RKO (cell line): ENCODE measurements at places on chromosomes 13 and 19.

DNA sequence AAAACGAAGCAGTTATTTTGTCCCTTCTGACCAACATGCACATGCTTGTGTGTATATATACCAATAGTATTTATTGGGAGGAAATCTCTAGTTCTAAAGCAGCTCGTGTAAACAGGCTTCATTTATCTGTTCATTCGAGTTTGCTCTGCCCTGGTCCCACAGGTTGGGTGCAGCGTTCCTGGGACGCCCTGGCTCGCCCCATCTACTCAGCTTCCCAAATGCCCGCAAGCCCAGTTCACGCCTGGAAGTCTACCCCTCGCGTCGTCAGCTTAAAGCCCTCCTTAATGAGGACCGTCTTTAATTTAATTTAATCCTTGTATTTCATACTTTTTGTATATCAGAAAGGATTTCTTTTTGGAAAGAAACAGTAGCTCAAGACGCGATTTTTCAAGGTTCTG is 604 bp downstream of the THSD1 start:
- DNase-seq: no peak

- peak; percentile 46 for DNase-seq
Measured at GRCh38 chr13:49436890-49437289, 7.0 kb downstream of the CAB39L start.

GRCh38 chr13:60379837-60380565 is 17.0 kb upstream of the TDRD3 start:
- peak; percentile 38 for DNase-seq

GRCh38 chr19:17073869-17074633 is 1.2 kb downstream of the HAUS8 start:
- DNase-seq: peak; percentile 66

GRCh38 chr13:63408331-63409189 is 1992.9 kb upstream of the PCDH20 start:
- DNase-seq: no peak

DNA sequence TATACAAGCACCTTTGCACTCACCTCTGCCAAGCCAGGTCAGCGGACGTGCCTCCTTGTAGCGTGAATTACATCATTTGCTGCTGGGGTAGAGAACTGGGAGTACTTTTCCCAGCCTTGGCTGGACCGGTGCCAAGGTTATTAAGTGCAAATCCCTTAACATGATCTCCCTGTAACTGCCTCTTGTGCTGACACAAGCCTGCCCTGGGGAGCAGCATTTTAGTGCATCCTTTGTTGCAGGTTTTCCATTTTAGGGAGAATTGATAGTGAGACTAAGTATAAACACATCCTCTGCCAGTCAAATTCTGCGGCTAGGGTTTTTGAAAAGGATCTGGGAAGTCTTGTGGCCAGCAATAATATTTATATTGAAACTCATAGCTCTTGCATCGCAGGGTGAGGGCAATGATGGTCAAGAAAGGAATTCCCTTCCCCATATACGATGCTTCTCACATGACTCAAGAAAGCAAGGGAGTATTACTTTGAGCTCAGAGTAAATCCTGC is 32.7 kb upstream of the DCLK1 start:
- DNase-seq: no peak

GRCh38 chr13:95020298-95020987 is 280.8 kb downstream of the ABCC4 start:
- peak; percentile 15 for DNase-seq

GRCh38 chr13:98658131-98658530 is 81.2 kb upstream of the STK24 start:
- no peak for DNase-seq

DNA sequence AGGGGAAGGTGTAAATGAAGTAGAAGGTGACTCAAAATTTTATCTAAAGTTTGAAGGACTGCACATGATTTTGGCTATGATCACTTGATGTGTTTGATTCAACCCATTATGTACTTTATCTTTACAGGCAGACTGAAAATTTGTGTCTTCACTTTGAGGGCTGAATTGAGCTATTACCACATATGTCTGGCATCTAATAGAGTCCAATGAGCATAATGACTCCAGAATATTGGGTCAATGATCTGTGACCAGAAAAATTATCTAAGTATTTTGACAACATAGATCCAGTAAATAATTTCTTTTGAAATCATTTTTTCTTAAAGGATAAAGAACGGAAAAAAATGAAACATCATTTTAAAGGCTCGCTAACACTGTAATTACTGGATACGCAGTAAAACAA is 2810.0 kb downstream of the PCDH9 start:
- no peak for DNase-seq

DNA sequence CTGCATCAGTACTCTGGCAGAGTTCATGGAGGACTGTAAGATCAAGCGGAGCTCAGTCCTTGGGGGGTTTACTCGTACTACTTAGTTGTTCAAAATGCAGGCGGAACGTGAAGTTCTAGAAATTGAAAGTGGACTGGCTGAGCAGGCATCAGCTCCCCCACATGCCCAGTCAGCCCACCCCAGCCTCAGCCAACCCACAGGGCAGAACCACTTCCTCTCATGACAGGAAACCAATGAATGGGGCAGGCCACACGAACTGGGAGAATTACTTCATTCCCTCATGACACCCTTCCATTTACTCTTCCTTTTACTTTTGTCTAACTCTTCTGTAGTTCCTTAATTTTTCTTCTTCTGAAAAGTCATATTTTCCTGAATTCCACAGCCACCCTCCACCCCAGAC is 71.9 kb downstream of the FLT1 start:
- no peak for DNase-seq

GRCh38 chr13:40508767-40509342 is 157.6 kb downstream of the FOXO1 start:
- DNase-seq: peak; percentile 2

GRCh38 chr19:38815059-38816001 is 2.6 kb upstream of the LGALS4 start:
- no peak for DNase-seq

DNA sequence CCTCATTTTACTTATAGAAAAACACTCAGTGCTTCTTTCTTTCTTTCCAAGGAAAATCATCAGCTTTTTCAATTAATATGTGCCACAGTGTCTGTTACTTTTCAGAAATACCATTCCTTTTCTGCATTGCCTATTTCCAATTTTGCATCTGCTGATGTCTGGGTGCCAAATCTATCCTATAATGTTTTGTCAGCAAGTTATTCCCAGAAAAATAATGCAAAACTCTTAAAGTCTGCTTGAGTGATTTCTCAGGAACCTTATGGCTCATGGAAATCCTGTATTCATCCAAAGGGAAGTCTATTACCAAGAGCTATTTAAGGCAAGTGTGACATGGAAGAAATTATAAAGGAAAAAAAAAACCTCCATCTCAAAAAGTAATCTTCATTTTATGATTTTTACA is 224.4 kb downstream of the FGF14 start:
- DNase-seq: no peak

GRCh38 chr13:81874681-81875661 is 1534.0 kb upstream of the SPRY2 start:
- no peak for DNase-seq

- no peak for DNase-seq
Measured at GRCh38 chr19:55913643-55914268, 18.4 kb downstream of the NLRP13 start.

GRCh38 chr19:22622901-22623840 is 11.0 kb upstream of the ZNF492 start:
- no peak for DNase-seq

GRCh38 chr13:95898256-95898655 is 154.9 kb downstream of the UGGT2 start:
- DNase-seq: no peak

DNA sequence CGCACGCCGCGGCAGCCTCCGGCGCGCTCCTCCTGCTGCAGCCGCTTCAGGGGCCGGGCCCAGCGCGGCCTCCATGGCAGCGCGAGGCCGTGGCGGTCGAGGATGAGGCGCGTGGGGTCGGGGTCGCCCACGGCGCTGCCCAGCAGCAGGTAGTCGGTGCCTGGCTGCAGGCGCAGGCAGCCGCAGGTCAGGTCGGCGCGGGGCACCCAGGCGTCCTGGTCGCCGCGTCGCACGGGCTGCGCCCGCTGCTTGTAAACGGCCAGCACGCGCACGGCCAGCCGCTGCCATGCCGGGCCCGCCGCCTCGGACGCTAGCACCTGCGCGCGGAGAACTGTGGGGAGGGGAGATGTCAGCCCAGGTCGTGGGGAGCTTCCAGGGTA is 11.1 kb downstream of the NTN5 start:
- no peak for DNase-seq

GRCh38 chr19:31185261-31185660 is 164.0 kb downstream of the TSHZ3 start:
- no peak for DNase-seq

GRCh38 chr19:46544651-46545050 is 49.0 kb upstream of the PNMA8B start:
- no peak for DNase-seq

GRCh38 chr19:40357640-40358039 is 9.1 kb downstream of the PLD3 start:
- DNase-seq: no peak

DNA sequence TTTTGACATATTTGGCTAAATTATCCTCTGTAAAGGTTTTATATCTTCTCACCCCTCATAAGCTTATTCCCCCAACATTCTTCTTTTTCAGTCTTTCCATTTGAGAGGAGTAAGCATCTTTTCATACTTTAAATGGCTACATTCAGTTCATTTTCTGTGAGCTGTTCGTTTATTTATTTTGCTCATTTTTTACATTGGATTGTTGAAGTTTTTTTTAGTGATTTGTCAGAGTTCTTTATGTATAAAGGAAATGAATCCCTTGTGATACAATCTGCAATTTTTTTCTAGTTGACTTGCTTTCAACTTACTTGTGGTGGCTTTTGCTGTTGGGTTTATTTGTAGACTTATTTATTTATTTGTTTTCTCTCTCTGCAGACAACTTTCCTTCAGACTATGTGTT is 250.3 kb downstream of the DLEU7 start:
- DNase-seq: no peak

DNA sequence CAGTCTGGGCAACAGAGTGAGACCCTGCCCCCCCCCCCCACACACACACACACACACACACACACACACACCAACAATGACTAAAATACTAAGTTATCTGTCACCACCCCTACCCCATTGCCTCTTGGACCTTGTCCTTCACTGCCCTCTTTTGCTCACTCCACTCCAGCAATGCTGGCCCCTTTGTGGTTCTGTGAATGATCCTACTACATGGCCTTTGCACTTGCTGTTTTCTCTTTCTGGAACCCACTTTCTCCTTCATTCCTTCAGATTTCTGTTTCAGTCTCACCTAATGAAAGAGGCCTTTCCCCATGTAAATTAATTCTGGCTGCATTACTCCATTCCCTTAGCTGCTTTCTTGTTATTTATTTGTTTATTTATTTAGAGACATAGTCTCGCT is 2.5 kb upstream of the SAMD4B start:
- DNase-seq: no peak

GRCh38 chr13:42720113-42720857 is 61.1 kb upstream of the FAM216B start:
- peak; percentile 94 for DNase-seq

DNA sequence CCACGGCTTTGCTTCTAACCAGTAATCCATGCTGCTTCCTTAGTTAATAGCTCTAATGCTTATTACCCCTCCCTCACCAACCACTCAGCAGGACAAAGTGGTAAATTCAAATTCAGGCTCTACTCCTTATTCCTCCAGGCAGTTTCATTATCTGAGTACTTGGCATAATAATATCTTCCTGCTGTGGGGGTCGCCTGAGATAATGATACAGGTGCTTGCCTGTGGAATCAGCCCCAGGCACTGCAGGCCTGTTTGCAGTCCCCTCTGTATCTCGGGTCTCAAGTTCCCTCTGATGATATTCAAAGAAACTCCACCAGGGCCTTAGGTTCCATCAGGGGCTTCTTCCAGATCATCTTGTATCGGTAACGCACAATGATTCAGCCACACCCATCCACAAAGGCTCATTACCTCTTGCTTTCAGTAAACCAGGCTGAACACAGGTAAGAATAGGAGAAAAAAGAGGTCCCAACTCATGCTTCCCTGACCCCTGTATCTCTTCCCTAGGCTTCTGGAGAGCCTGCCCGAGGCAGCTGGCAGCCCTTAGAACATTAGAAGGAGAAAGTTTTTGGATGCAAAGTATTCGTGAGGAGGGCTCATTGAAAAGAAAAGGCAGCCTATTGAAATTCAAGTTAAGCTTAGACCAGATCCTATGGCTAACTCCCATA is 14.3 kb upstream of the FOXO1 start:
- no peak for DNase-seq

GRCh38 chr13:50386541-50387050 is 371.4 kb downstream of the KCNRG start:
- no peak for DNase-seq

- DNase-seq: peak; percentile 35
Measured at GRCh38 chr19:55461974-55462626, 658 bp upstream of the ISOC2 start.

DNA sequence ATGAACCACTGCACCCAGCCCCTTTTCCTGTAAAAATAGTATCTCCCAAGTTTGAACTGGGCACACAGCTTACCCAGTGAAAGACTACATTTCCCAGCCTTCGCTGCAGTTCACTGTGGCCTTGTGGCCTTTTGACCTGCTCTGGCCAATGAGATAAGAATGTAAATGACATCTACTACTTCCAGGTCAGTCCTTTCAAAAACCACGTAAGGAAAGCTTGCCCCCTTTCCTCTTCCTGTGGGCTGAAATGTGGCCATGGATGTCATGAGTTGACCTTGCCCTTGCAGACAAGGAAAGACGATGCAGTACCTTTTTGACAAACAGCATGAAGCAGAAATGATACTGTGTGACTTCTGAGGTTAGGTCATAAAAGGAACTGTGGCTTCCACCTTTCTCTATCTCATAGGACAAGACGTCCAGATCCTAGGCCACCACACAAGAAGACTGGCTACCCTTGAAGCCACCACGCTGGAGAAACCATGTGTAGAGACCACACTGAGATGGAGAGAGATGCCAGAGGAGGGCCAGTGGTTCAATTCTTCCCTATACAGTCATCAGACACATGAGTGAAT is 19.9 kb downstream of the ACER1 start:
- no peak for DNase-seq

GRCh38 chr13:30818323-30818960 is 83.1 kb downstream of the ALOX5AP start:
- DNase-seq: no peak
